Spinal cord (tissue), 10 donors: ENCODE measurements at places on chromosomes 1 and 21. TPM values are rescaled to one million over a fixed set of nuclear protein-coding genes. Genes with fewer than 3 reads are reported as not detected.

DNA sequence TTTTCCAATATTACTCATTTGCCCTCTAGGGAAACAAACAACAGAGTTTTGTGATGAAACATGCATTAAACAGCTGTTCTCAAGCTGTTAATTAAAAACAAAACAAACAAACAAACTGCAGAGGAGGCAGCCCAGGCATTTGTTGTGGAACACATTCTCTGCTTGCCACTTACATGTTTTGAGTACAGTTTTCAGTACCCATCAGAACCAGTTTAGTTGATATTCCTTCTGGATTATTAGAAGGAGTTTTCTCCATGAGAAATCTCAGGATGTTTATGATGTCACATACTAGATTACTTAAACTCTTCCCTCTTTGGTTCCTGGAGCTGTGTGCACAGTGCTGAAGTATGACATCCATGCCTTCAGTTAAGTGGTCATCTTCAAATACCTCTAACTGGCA lies at the start of gene OR2T6:
TSS of gene OR2T6 (plus strand) at position 301 of the 400 bp plus-strand sequence. CDS start 11,863 bp downstream, outside the sequence.
- peak; percentile 4 for DNase-seq

DNA sequence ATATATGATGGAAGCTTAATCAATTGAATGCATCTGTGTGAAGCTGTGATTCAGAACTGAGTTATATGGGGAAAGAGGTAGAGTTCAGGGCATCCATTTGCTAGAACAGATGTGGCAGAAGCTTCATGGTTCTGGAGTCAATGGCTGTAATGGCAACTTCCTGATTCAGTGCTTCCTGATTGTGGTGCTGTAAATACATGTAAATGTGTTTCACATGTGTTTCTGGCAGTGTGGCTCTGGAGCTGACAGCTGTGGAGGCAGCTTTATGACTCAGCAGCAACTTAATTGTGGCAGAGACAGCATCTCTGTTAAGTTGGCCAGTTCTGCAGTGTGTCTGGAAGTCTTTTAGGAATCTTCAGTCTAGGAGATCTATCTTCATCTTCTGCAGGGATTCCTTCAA lies 226.6 kb upstream of the ZRANB2 start:
- DNase-seq, result no peak

GRCh38 chr1:147605591-147605990 lies 64.3 kb downstream of the BCL9 start:
- DNase-seq, result no peak

GRCh38 chr21:17738176-17738953 lies 80.8 kb downstream of the C21orf91 start:
- no peak for DNase-seq

- DNase-seq, result no peak
These were observed 1.1 kb upstream of the COQ8A start for GRCh38 chr1:226938903-226939437.

GRCh38 chr1:8456308-8456912 lies 138.5 kb downstream of the SLC45A1 start:
- no peak for DNase-seq

- no peak for DNase-seq
These were observed 7.7 kb downstream of the TMEM61 start for GRCh38 chr1:54987919-54988705.

- no peak for DNase-seq
These were observed 162.7 kb upstream of the RUNX1 start for GRCh38 chr21:35211782-35212181.

DNA sequence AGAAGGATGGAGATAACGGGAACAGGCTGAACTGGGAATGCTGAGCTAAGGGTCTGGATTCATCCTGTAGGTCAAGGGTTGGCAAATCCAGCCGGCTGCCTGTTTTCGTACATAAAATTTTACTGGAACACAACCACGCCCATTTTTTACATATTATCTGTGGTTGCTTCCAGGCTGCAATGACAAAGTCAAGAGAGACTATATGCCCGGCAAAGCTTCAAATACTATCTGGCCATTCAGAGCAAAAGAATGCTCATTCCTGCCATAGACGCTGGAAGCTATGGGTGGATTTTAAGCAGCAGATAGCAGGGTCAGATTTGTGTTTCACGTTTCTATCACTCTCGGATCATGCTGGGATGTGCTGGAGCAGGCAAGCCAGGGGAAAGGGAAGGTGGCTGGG lies 137.9 kb upstream of the EDN2 start:
- DNase-seq, result no peak

DNA sequence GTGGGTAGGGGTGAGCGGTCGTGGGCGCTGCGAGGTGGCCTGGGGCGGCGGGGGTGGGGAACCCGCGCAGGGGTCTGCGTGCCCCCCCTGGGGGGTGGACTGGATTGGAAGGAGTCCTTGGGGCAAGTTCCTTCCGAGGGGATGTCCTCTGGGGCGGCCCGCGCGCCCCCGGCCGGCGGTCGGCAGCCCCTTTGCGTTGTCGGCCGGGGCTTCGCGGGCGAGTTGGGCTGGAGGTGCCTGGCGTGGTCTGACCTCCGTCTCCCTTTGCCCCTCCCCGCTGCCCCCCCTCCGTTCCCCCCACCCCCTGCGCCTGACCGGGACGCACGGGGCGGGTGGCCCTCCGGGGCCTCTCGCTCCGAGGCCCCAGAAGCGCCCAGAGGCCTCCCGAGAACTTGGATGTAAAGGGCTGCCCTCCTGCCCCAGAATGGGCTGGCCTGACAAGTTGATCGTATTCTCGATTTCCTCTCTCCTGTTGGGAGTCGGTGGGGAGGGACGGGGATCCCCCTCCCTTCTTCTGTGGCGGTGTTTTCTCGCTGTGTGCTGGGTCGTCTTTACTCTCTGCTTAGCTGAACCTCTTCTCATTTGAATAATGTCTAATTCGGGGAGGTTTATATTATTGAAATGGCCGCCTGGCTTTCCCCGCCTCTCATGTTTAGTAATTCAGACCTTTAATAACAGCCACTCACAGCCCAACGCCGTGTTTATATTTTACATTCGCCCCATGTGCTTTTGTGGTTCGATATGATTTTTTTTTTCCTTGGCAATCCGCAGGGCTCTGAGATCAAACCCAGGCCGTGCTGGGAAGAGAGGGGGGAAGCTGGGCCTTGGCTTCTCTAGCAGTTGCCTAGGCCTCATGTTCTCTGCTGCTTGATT lies 1.3 kb downstream of the POU2F1 start:
- peak; percentile 41 for DNase-seq

RGL1 gene
- 53.4 TPM for total RNA-seq

SETDB1 gene
- total RNA-seq, result 39.7 TPM

ATP6V1G3 gene
- total RNA-seq, result not detected

LIN28A gene
- not detected for total RNA-seq

KCNA2 gene
- total RNA-seq, result 10.2 TPM

IL20 gene
- not detected for total RNA-seq
